Germinal center (tissue), 1 donor: ENCODE measurements at places on chromosomes 2 and 18.

DNA sequence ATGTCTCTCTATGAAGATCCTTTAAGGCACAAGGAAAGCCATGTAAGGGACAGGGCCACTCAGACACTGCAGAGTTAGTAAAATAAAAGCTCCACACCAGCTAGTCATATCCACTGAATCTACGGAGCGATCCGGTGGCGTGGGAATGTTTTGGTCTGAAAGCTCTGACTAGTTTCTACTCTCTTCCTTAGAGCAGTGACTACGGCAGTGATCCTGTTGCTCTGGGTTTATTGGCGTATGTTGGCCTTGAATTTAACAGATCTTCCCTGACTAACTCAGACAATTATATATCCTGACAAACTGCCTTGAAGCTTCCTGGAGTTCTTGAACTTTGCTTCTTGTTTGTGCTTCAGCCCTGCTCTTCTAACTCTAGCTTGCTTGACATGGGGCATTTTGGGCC is 115.3 kb upstream of the FZD5 start:
- no peak for DNase-seq

- no peak for DNase-seq
These were observed 238.8 kb upstream of the HDAC4 start for GRCh38 chr2:239639421-239640185.

DNA sequence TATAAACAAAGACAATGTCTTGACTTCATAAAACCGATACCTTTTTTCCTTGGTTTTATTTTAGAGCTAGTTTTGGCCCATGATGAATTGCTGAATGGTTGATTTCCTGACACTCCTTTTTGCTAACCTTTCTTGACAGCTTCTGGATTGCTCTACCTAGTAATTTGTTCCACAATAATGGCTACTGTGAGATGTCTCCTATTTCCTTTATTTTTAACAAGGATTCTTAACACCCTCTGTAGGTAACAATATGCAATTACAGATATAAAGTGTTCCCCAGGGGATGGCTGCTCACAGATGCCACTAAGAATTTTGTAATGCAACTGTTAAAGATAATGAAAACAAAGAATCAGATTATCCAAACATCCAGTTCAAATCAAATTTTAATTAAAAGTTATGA is 100.8 kb upstream of the ATP5MC3 start:
- peak; percentile 43 for DNase-seq

GRCh38 chr2:240946046-240946445 is 39.9 kb downstream of the CROCC2 start:
- no peak for DNase-seq

DNA sequence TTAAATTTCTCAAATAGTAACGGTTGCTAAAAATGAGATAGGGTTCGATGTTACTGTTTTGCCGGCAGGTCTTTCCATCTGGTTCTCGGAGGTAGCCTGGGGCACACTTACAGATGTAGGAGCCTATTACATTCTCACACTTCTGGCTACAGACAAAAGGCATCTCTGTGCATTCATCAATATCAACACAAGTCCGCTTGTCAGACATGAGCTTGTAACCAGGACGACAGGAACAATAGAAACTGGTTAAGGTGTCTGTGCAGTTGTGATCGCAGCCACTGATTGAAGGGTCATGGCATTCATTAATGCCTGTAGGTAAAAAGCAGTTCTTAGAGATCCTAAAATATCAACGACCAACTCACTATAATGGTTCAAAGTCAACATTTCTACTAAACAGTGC is 116.3 kb downstream of the DHRS9 start:
- no peak for DNase-seq

DNA sequence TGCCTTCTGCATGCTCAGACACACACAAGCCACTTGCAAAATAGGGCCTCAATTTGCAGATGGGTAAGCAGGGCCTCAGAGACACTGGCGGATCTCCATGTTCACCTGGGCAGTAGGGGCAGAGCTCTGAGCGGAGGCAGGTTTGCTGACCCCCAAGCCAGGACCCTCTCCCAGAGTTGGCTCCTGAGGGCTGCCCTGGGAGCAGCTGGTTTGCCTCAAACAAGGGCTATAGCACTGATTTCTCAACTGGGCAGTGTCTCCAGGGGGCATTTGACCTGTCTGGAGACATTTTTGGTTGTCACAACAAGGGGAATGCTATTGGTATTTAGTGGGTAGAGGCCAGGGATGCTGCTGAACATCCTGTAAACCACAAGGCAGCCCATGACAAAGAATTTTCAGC is 11.6 kb downstream of the GLI2 start:
- no peak for DNase-seq

GRCh38 chr18:57516056-57516455 is 70.4 kb downstream of the FECH start:
- DNase-seq: no peak

DNA sequence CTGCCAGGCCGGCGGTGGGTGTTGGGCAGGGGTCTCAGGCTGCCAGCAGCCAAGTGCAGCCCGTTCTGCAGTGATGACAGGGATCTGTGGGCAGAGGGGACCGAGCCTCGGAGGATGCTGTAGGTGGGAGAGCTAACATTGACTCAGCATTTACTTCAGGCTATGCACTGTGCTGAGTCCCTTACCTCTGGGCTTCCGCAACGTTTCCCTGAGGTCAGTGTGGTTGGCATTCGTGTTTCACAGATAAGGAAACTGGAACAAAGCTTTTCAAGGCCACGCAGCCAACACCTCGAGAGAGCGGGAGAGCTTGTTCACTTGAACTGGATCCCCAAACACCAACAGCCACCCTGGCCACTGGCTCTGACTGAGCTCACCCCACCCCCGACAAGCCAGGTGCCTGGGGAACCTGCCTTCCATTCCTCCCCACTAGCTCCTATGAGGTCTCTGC is 839 bp upstream of the GPR148 start:
- DNase-seq: no peak

GRCh38 chr2:207474863-207475485 is 54.8 kb upstream of the CREB1 start:
- no peak for DNase-seq

GRCh38 chr2:202375033-202375608 is 1.0 kb upstream of the BMPR2 start:
- no peak for DNase-seq

- DNase-seq: peak; percentile 20
These were observed 422.5 kb downstream of the LPIN1 start for GRCh38 chr2:12168791-12169388.

GRCh38 chr18:31064130-31064529 is 21.6 kb upstream of the DSC3 start:
- no peak for DNase-seq

DNA sequence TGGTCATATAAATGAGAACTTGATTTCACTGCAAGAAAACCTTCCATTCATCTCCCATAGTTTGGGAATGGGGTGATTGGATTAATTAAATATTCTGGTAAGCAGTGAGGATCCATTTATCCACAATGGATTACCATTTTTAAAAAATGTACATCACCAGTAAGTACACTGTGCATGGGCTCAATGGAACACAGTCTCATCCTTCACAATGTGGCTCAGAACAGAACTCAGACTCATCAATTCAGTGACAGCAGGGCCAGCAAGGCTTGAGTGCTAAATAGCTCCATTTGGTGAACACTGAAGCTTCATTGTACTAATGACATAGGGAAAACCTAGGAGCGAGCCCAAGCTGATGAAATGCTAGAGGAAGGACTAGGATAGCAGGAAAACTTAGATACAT is 223.8 kb downstream of the CMPK2 start:
- no peak for DNase-seq
